Retina (tissue), 1 donor: ENCODE measurements at places on chromosomes 3 and 15.

GRCh38 chr3:43012174-43012573 is 33.1 kb downstream of the GASK1A start:
- DNase-seq: no peak

DNA sequence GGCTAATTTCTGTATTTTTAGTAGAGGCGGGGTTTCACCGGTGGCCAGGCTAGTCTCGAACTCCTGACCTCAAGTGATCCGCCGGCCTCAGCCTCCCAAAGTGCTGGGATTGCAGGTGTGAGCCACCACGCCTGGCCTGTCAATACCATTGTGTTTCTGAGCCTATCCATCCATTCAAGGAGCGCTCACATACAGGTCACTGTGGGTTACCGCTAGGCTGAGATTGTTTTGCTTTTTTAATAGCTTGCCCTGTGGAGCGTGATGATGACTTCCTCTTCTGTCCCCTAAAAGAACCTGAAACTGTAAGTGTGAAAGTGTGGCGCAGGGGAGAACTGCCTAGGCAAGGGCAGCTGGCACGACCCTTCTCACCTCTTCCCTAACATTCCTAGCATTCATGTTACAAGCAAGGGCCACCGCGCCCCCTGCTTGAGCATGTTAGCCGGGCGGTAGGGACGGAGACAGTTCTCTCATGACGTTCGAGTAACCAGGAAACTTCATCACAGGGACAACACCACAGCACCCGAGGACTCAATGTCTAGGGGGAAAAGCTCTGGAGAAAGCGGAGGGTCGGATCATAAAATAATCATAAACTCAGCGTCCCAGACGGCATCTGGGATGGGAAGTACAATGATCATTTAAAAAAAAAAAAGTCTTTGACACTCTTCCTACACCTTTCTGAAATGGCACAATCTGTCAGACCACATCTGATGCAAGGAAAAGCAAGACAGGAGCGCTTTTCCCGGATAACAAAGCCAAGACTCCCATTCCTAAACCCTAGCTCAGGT is 790 bp downstream of the LAMP3 start:
- DNase-seq: peak; percentile 42

GRCh38 chr15:47688573-47689086 is 28.7 kb upstream of the SEMA6D start:
- DNase-seq: no peak

GRCh38 chr15:45555934-45556608 is 31.1 kb upstream of the BLOC1S6 start:
- DNase-seq: no peak

- no peak for DNase-seq
Observed at GRCh38 chr15:98565566-98565965, 82.8 kb upstream of the IGF1R start.

DNA sequence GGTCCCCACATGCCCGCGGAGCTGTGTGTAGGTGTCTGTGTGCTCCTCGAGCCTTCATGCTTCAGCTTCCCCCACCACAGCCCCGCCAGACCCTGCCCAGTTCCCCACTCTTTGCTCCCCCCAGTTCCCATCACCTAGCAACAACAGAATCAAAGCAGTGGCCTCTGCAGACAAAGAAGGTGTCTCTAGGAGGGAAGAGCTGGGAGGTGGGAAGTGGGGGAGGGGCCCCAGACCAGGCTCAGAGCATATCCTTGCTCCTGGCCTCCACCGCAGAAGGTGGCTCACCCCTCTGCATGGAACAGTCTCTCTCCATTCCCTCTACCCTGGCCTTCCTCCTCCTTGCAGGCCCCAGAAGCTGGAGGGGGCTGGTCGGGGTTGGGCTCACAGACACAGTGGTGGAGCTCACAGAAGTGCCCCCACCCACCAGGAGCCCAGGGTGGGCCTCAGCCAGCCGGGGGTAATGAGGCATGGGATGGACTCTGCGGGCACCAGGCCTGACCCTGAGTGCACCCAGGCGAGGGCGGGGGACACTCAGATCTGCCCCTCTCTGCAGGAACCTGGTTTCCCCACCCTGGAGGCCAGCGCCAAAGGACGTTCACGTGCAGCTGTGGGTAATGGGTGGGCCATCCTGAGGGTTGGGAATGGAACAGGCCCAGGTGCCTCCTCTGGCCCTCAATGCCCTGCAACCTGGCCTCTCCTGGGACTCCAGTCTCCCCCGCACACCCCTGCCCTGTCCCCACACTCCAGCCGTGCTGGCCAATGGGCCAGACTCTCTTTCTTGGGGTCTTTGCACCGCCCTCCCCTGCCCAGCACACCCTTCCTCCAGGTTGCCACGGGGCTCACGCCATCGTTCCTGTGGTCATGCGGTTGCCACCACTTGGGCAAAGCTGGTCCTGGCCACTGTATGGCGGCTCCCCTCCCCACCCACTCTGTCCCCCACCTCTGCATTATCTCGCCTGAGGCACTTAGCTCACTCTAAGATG is 53.4 kb downstream of the TPRA1 start:
- DNase-seq: peak; percentile 65

DNA sequence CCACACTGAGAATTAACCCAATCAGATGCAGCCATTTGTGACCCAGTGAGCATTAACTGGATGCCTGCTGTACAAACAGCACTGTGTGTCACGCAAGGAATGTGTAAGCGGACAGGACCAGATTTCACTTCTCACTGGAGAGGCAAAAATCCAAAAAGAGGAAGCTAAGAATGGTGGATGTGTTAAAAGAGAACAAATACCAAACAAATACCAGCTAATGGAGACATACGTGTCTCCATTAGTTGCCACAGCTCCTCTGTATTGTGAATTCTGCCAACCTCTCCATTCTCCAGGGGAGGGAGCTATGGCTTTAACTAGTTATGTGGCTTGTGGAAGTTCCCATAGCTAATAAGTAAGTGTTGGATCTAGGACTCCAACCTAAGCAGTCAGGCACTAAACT is 2.6 kb downstream of the LTF start:
- DNase-seq: no peak

- DNase-seq: no peak
Observed at GRCh38 chr3:168824107-168824506, 728.4 kb upstream of the GOLIM4 start.

DNA sequence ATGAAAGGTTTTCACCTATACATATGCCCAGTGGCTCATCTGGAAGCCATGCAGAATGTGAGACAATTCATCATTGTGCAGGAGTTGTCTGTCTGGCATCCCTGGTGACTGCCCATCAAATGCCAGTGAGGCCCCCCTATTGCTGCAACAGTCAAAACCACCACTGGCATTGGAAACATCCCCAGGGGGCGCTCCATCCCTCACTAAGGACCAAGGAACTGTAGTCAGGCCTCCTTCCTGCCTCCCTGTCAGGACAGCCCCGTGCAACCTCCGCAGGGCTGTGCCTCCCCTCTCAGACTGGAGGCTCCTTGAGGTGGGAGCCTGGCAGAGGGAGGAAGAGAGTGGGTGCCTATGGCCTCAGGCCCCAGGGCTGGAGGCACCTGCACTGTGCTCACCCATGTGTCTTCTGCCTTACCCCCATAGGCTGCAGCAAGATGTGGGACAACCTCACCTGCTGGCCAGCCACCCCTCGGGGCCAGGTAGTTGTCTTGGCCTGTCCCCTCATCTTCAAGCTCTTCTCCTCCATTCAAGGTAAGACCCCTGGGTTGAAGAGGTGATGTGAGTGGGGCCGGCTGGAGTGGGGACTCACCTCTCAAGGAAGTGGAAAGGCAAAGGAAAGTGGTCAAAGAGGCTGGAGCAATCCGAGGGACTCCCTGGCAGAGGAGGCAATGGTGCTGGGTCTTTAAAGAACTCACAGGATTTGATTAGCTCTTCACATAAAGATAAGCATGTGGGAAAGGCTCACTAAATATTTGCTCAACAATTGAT is 16.5 kb downstream of the VIPR1 start:
- no peak for DNase-seq

DNA sequence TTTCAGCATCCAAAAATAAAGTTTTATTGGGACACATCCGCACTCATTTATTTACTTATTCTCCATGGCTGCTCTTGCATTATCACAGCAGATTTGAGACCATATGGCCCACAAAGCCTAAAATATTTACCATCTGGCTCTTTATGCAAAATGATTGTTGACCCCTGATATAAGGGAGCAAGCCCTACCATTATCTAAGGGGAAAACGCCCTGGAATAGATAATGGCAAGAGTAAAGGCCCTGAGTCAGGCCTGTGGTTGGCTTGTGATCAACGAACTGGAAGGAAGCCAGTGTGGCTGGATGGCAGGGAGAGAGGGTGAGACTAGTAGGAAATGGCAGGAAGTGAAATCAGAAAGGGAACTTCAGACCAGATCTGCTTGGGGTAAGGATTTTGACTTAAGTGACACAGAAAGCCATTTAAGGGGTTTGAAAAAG is 24.6 kb upstream of the DMXL2 start:
- DNase-seq: peak; percentile 44

- DNase-seq: peak; percentile 42
Observed at GRCh38 chr15:83413054-83413719, 34.0 kb upstream of the SH3GL3 start.

- DNase-seq: no peak
Observed at GRCh38 chr15:77291107-77291506, 128.8 kb downstream of the PEAK1 start.

DNA sequence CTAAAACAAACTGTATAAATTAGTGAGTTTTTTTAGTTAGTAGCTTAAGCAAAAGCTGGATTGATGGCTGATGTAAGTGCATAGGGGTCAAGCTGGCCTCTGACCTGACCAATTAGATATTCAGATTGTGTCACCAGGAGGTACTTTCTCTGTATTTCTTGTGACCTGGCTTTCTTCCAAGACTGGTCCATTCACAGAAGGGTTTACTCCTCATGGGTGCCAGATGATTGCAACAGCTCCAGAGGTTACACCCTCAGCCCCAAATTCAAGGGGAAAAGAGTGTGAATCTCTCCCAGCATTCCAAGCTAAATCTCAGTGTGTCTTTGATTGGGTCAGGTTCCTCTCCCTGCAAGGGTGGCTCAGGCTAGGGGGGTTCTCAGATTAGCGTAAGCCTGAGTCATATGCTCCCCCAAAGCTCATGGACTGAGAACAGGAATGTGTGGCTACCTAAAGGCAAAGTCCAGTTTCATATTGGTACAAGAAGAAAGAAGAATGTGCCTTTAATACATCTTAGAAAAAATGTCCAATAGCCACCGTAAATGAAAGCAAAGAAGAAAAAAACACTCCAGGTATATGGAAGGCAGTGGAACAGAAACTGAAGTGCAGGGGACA is 16.5 kb downstream of the PML start:
- DNase-seq: no peak

GRCh38 chr3:185399737-185400667 is 37.1 kb downstream of the MAP3K13 start:
- peak; percentile 69 for DNase-seq

DNA sequence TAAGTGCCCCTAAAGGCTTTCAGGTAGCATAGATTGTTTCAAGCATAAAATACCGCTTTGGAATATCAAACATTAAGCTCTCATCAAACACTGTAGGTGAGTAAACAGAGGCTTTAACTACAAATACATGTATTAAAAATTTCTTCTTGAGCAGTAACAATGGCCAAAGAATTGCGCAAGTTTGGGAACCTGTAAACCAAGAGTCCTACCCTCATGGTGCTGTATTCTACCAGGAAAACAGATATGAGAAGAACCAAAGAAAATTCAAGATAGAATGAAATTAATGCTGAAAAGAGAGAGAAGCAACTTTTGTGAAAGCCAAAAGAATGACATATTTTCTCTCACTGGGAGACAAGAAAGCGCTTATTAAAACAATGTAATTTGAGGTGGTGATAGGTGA is 45.5 kb downstream of the CPNE4 start:
- no peak for DNase-seq

DNA sequence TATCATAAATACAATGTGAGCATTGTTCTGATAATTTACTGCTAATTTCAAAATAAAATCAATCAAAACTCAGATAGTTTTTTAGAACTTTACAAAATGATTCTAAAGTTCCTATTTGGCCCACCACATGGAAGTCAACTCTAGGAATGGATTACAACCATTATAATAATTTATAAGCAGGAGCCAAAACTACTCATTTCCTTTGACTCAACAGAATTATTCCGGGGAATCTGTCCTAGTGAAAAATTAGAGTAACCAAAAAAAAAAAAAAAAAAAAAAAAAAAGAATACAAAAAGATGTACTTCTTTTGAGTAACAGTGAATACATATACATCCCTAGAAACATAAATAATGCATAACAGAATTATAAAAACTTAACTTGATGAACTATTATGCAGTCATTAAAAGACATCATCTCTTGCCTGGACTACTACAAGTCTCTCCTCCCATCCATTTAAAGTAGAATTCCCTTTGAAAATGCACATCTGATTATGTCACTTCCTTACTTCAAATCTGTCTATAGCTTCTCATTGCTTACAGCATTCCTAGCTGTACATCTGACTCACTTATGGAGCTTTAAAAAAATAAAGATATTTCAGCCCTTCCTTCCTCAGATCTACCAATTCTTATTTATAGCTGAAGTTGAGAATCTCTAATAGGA is 43.4 kb downstream of the HDGFL3 start:
- DNase-seq: no peak

DNA sequence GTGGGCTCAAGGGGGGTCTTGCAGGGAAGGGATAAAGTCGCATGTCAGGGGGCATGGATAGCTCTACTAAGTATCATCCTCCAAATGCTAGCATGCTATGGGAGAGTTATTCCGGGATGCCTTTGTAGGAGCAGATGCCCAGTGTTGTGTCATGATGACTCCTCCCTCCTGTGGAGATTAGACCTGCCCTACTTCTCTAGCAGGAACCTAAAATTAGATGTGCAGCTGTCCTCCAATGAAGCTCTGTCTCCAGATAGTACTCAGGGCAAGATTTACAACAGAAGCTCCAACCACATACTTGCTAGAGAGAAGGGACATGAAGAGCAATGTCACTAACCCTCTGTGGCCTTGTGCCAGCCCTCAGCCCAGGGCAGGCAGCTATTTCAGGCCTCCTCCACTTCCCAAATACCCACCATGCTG is 82.5 kb downstream of the AGBL1 start:
- no peak for DNase-seq

GRCh38 chr15:85407421-85408269 is 27.2 kb downstream of the AKAP13 start:
- DNase-seq: no peak

- DNase-seq: no peak
Observed at GRCh38 chr15:58650102-58650501, 99.4 kb downstream of the ADAM10 start.

- DNase-seq: no peak
Observed at GRCh38 chr3:174775603-174776002, 83.5 kb upstream of the NAALADL2 start.

DNA sequence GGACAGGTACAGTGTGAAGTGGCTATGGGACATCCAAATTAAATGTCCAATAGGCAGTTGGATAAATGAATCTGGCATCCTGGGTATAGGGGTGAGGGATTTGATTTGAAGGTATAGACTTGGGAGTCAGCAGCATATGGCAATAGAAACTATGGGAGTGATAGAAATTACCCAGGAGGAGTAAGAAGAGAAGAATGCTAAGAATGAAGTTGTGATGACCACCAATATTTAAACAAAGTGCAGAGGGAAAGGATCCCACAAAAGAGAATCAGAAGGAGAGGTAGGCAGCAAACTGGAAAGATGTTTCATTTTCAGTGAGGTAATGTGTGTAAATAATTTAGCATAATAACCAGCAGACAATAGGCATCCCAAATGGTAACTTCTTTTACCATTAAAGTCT is 13.8 kb upstream of the MSL2 start:
- DNase-seq: no peak
